Neural progenitor cell (in vitro differentiated cells): ENCODE measurements at places on chromosomes 16 and 17. TPM values are rescaled to one million over a fixed set of nuclear protein-coding genes. Genes with fewer than 3 reads are reported as not detected.
A peak's percentile ranks its signal among the peaks of the same experiment; 100 is the strongest.

Gene RNF43
- 0.50 TPM in 1 of 2 replicates, not detected in the other for total RNA-seq

Gene OR3A3
- not detected in 2 replicates for total RNA-seq

Gene ANKFY1
- 39.3 and 39.8 TPM in 2 replicates for total RNA-seq

- DNase-seq = no peak
Measured at GRCh38 chr16:84286578-84287240, 8.0 kb upstream of the WFDC1 start.

GRCh38 chr17:82091264-82092066 lies 6.6 kb downstream of the FASN start:
- no peak for DNase-seq

DNA sequence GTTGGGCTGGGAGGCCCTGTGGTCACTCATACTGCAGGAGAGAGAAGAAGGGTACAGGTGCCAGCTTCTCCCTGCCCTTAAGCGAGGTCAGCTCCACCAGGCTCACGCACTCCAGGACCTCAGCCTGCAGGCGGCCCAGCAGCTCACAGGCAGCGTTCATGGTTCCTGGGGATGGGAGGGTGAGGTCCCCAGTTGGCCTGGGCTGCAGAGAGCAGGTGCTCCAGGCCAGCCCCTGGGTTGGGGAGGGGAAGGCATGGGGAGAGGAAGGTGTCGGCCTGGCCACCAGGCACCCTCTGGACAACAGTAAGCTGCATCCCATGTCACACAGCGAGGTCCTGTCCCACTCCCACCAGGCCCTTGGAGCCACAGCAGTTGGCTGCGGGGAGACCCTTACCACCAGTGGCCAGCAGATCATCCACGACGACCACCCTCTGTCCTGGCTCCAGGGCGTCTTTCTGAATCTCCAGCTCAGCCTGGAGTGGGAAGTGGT lies 2.0 kb downstream of the APRT start:
- no peak for DNase-seq

- DNase-seq = no peak
Measured at GRCh38 chr17:17406225-17406624, 70.6 kb upstream of the MED9 start.

- no peak for DNase-seq
Measured at GRCh38 chr17:80103449-80104085, 2.2 kb downstream of the GAA start.

GRCh38 chr16:56617212-56618085 lies 8.1 kb upstream of the MT1E start:
- peak; percentile 65 for DNase-seq

DNA sequence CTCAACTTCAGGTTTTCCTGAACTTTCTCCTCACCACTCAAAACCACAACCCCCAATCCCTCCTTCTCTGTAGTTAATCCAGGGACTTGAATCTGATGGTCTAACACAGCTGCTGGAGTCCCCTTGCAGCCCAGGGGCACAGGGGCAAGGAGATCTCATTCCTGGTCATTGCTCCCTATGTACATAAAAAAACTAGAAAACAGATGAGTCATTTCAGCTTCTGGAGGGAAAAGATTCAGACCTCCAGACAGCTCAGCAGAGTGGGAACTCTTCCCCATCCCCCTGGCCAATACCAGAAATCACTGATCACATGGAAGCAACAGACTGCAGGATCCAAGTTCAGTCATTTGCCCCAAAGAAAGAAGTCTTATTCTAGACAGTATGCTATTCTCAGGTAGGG lies 62.1 kb downstream of the DYNLRB2 start:
- no peak for DNase-seq

GRCh38 chr17:8162233-8162996 lies at the start of gene VAMP2:
TSS of gene VAMP2 (minus strand) at chr17:8162948. CDS start at chr17:8162879, 69 bp downstream.
- peak; percentile 90 for DNase-seq

- DNase-seq = no peak
Measured at GRCh38 chr16:28001642-28002041, 61.9 kb downstream of the GSG1L start.

- no peak for DNase-seq
Measured at GRCh38 chr17:56021681-56022190, 131.5 kb upstream of the ANKFN1 start.

- peak; percentile 93 for DNase-seq
Measured at GRCh38 chr17:75525806-75526554, 483 bp downstream of the LLGL2 start.

- DNase-seq = no peak
Measured at GRCh38 chr16:18959031-18959505, 24.7 kb upstream of the TMC7 start.

DNA sequence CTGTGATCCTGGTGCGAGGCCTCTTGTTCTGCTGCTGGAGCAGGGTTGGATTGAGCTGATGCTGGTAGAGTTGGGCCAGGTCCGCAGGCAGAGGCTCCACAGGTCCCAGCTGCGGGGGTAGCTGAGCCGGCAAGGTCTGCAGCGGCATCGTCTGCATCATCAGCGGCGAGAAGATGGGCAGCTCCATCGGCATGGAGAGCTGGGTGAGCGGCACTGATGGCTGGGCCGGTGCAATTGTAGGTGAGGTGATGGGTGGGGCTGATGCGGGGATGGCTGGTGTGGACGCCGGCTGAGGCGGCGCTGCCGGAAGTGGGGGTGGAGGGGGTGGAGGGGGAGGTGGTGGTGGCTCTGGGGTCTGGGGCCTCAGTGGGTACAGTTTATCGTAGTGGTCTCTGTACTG lies 251.7 kb downstream of the ZFHX3 start:
- DNase-seq = no peak

DNA sequence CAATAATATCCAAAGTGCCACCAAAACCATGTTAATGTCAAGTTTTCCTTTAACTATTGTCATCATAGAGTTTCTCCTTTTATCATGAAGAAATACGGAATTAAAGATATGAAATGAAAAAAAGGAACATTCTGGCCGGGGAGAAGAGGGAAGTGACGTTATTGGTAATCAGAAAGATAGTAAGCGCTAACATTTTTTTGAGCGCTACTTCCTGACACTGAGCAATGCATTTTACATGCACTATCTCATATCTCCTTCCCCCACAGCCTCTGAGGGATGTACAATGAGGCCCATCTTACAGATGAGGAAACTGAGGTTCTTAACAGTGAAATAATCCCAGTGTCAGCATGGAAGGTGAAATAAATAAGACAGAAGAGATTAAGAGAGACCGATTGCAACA lies 410.9 kb downstream of the SOX9 start:
- no peak for DNase-seq

DNA sequence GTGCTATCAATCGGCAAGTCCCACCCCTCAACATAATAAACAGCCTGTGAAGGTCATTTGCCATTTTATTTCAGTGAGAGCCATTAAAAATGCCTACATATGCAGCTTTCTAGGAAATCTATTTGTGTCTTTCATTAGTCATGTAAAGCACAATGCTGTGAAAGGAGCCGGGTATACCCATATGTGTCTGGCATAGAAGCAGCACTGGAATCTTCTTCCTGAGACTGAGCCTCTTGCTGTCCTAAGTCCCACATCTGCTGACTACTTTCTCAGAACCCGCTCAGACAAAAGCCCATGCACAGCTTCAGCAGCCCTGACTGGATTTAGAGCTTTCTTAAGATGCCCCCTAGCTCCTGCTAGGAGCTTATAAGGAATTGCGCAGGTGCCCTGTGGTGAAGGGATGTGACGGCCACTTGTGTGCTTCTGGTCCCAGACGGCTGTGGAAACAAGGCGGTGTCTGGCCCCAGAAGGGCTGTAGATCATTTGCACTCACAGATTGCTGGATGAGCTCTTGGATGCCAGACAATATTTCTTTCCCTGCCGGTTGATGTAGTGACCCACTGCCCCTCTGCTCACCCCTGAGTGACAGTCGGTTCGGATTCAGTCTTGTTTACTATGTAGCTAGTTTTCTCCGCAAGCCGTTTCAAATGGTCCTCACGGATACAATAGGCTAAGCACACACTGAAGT lies 172.2 kb downstream of the ANKFN1 start:
- peak; percentile 75 for DNase-seq

GRCh38 chr17:41782142-41782541 lies 4.4 kb downstream of the JUP start:
- no peak for DNase-seq

DNA sequence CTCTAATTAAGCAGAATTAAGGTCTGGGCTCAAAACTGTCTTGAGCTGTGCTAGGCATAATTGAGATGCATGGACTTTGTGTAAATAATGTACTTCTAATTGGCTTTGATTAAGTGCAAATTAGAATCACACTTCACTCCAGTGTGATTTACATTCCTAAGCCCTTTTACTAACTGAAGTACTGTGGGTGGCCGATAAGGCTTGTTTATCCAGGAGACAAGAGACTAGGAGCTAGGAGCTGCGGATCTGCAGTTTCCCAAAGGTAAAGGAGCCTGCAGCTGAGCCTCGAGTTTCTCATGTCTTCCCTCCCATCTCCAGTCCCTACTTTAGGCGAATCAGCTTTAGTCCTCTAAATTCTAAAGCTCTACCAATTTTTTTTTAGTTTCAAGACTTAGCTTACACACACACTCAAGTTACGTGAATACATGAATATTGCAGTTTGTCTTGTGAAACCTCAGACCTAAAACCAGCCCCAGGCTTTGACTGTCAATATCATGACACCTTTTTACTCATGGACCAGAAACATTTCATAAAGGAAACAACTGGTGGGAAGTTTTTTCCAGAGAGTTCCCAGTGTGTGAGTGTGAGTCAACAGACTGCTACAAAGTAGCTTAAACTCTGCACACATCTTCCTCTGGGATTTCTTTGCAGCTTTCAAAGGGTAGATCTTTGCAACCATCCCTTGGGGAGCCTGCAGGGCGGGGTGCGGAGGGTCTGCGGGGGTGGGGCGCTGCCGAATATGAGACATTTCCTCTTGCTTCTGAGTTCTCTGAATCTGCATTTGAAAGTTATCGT lies 113.9 kb upstream of the TBX2 start:
- peak; percentile 57 for DNase-seq

GRCh38 chr16:69818891-69819545 lies 56.9 kb downstream of the WWP2 start:
- DNase-seq = peak; percentile 31

GRCh38 chr16:66568355-66568754 lies 2.1 kb downstream of the CMTM1 start:
- DNase-seq = no peak
